ENCODE measurements at places on chromosomes 5 and 9. TPM values are rescaled to one million over a fixed set of nuclear protein-coding genes. Genes with fewer than 3 reads are reported as not detected.

GRCh38 chr5:157328277-157328912 lies 62.5 kb downstream of the CYFIP2 start:
- H3K27me3 ChIP-seq: no peaks in the 10 kb centered on the region
- peak; percentile 59 for DNase-seq
- no peak overlapping the region for H3K4me3 ChIP-seq
- H3K36me3 ChIP-seq: peaks cover 7% of the 10 kb centered on the region
- H3K4me1 ChIP-seq: no peaks in the 10 kb centered on the region
- H3K27ac ChIP-seq: no peak overlapping the region

DNA sequence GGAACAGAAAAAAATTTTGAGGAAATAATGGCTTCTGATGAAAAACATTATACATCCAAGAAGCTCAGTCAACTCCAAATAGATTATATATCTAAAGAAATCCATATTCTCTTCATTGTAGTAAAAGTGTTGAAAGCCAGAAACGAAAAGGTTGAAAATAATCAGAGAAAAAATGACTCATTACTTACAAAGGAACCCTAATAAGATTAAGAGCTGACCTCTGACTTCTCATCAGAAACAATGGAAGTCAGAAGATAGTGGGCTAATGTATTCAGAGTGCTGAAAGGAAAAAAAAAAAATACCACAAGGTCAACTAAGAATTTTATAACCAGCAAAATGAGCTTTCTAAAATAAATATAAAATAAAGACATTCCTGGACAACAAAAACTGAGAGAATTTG lies 60.0 kb downstream of the HSD17B4 start:
- H3K4me3 ChIP-seq: no peak overlapping the region
- peaks cover 21% of the 10 kb centered on the region for H3K36me3 ChIP-seq
- H3K27me3 ChIP-seq: peaks cover 3% of the 10 kb centered on the region

Gene GGTA1
- total RNA-seq: not detected

GRCh38 chr5:141814064-141814964 lies 63.9 kb downstream of the PCDH1 start:
- H3K36me3 ChIP-seq: no peaks in the 10 kb centered on the region
- H3K27me3 ChIP-seq: peaks cover 2% of the 10 kb centered on the region
- DNase-seq: peak; percentile 83
- no peak overlapping the region for H3K4me3 ChIP-seq

DNA sequence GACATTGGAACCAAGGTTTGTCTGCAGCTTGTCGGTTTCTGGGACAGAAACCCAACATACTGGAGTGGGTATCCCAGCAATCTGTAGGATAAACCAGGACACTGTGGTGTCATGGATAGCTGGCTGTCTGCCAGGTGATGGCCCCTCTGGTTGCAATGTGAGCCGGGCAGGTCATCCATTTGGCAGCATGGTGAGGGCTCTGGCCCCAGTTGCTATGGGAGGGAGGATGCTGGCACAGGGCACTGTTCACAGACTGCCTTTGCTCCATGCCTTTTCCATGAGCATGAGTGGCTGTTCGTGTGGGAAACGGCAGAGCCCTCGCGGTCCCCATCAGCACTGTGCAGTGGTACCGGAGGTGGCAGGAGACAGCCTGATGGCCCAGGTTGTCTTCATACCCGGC lies 6.4 kb downstream of the S1PR3 start:
- H3K36me3 ChIP-seq: no peaks in the 10 kb centered on the region
- H3K4me1 ChIP-seq: peaks cover 5% of the 10 kb centered on the region
- H3K4me3 ChIP-seq: no peak overlapping the region
- no peak for DNase-seq
- H3K27ac ChIP-seq: no peak overlapping the region
- H3K27me3 ChIP-seq: peaks cover 5% of the 10 kb centered on the region

Gene NSD1
- total RNA-seq: 151 TPM

Gene DDX4
- total RNA-seq: 0.27 TPM

DNA sequence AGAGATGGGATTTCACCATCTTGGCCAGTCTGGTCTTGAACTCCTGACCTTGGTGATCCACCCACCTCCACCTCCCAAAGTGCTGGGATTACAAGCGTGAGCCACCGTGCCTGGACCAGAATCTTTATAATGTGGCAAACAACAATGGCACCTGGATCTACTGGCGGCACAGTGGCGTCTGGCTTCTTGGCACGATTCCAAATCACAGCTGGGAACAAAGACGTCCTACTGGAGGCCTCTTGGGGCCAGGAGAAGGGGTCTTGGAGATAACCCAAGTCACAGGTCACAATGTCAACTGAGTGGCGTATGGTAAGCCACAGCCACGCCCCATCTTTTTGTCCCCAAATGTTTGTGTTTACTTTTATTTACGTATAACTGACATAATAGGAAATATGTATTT lies 77.8 kb upstream of the RAPGEF1 start:
- H3K4me3 ChIP-seq: no peak overlapping the region
- H3K4me1 ChIP-seq: peaks cover 22% of the 10 kb centered on the region
- no peaks in the 10 kb centered on the region for H3K36me3 ChIP-seq
- DNase-seq: no peak
- peaks cover 3% of the 10 kb centered on the region for H3K27me3 ChIP-seq

DNA sequence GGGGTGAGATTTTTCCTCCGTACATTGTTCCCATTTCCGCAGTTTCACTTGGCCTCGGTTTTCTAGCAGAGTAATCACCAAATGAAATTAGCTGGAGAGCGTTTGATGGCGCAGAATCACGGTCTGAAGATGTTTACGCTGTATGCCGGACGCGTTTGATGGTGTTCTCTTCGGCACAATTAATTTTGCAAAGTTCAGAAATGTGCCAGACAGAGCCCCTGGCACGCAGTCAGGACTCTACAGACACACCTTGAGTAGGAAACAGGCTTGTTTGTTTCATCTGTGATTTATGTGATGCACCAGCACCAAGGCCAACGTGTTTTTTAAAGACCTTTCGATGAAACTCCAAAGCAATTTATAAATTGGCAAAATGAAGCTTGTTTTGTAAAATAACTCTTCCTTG lies 863 bp upstream of the LIFR start:
- peaks cover 25% of the 10 kb centered on the region for H3K4me1 ChIP-seq
- peak overlapping the region; percentile 96 for H3K27ac ChIP-seq
- H3K4me3 ChIP-seq: peak overlapping the region; percentile 95
- peaks cover 4% of the 10 kb centered on the region for H3K36me3 ChIP-seq
- H3K27me3 ChIP-seq: peaks cover 2% of the 10 kb centered on the region
- no peak for DNase-seq

GRCh38 chr5:173056783-173057061 lies 570 bp downstream of the CREBRF start:
- no peaks in the 10 kb centered on the region for H3K36me3 ChIP-seq
- peak overlapping the region; percentile 83 for H3K27ac ChIP-seq
- peak overlapping the region; percentile 97 for H3K4me3 ChIP-seq
- peak; percentile 86 for DNase-seq

DNA sequence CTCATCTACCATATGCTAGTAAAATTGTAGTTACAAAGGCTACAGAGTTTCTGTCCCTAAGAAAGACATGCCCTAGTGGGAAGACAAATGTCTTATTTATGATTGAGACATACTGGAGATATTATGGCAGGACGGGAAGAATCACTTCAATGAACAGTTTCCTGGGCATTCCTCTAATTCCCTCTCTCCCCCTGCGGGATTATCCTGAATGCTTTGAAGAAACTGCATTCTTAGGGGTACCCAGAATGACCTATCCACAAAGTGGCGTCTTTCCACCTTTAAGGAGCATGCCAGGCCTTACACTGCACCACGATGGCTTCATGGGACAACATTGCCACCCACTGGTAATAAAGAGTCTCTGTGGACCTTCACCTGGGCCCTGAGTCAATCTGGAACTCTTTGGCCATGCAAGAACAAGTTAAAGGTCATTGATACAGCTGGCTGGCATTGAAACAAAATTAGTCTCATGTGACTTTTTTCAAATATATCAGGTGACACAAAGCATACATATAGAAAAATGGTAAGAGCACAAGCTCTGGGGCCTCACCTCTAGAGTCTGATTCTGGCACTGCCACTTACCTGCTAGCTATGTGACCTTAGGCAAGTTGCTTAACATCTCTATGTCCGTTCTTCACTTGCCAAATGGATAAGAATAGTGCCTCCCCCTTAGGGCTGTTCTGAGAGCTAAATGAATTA lies 32.0 kb downstream of the ANKRD55 start:
- H3K36me3 ChIP-seq: no peaks in the 10 kb centered on the region
- peak; percentile 22 for DNase-seq
- H3K4me1 ChIP-seq: no peaks in the 10 kb centered on the region
- H3K27ac ChIP-seq: no peak overlapping the region

- peaks cover 44% of the 10 kb centered on the region for H3K4me1 ChIP-seq
- H3K27me3 ChIP-seq: peaks cover 2% of the 10 kb centered on the region
- DNase-seq: no peak
Observed at GRCh38 chr5:142688281-142688989, 2.5 kb upstream of the FGF1 start.

- H3K4me1 ChIP-seq: peaks cover 31% of the 10 kb centered on the region
- no peak overlapping the region for H3K27ac ChIP-seq
- H3K27me3 ChIP-seq: peaks cover 6% of the 10 kb centered on the region
- peaks cover 53% of the 10 kb centered on the region for H3K36me3 ChIP-seq
- DNase-seq: no peak
Observed at GRCh38 chr9:31776471-31776870, 608.0 kb upstream of the ACO1 start.

DNA sequence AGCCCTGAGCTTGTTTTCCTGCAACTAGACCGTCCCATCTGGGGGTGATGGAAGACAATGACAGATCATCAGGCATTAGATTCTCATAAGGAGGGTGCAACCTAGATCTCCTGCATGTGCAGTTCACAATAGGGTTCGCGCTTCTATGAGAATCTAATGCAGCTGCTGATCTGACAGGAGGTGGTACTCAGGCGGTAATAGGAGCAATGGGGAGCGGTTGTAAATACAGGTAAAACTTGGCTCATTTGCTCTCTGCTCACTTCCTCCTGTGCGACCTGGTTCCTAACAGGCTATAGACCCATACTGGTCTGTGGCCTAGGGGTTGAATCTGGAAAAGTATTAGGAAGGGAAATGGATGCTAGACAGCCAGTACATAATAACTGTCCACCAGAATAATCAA lies 39.7 kb downstream of the PTTG1 start:
- H3K4me1 ChIP-seq: no peaks in the 10 kb centered on the region
- DNase-seq: no peak
- H3K4me3 ChIP-seq: no peak overlapping the region
- H3K27me3 ChIP-seq: no peaks in the 10 kb centered on the region

DNA sequence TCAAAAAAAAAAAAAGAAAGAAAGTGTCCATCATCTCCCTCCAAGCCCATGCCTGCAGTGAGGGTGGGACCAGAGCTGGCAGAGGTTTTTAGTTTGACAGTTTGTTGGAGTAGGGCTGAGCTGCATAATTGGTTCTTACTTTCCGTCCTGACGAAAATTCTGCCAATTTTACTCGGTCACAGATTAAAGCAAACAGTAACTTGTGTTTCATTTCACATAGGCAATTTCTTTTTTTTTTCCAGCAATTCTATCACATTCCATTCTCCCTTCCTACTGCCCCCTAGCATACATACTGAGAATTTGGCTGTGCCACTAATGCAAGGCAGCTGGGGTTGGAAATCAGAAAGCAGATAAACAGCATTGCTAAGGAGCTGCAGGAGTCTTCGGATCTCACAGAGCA lies 132.4 kb downstream of the FRMD3 start:
- H3K36me3 ChIP-seq: no peaks in the 10 kb centered on the region
- H3K27me3 ChIP-seq: peaks cover 1% of the 10 kb centered on the region
- H3K4me3 ChIP-seq: no peak overlapping the region

DNA sequence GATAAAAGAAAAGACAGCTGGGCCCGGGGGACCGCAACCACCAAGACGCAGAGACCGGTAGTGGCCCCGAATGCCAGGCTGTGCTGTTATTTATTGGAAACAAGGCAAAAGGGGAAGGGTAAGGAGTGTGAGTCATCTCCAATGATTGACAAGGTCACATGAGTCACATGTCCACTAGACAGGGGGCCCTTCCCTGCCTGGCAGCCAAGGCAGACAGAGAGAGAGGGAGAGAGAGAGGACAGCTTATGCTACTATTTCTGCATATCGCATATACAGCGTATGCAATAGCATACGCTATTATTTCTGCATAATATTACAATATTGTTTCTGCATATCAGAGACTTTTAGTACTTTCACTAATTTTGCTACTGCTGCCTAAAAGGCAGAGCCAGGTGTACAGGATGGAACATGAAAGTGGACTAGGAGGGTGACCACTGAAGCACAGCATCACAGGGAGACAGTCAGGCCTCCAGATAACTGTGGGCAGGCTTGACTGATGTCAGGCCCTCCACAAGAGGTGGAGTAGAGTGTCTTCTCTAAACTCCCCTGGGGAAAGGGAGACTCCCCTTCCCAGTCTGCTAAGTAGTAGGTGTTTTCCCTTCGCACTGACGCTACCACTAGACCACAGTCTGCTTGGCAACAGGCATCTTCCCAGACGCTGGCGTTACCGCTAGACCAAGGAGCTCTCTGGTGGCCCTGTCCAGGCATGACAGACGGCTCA lies 50.3 kb downstream of the RFX3 start:
- H3K36me3 ChIP-seq: peaks cover 22% of the 10 kb centered on the region
- H3K27ac ChIP-seq: no peak overlapping the region
- no peaks in the 10 kb centered on the region for H3K27me3 ChIP-seq
- H3K4me1 ChIP-seq: peaks cover 11% of the 10 kb centered on the region
- H3K4me3 ChIP-seq: no peak overlapping the region

Gene CRB2
- 6.8 TPM for total RNA-seq

Gene SLC45A2
- 0.76 TPM for total RNA-seq

Gene SMIM33
- not detected for total RNA-seq

Gene MLANA
- not detected for total RNA-seq

Gene C9
- not detected for total RNA-seq

Gene NDUFA8
- 46.1 TPM for total RNA-seq

DNA sequence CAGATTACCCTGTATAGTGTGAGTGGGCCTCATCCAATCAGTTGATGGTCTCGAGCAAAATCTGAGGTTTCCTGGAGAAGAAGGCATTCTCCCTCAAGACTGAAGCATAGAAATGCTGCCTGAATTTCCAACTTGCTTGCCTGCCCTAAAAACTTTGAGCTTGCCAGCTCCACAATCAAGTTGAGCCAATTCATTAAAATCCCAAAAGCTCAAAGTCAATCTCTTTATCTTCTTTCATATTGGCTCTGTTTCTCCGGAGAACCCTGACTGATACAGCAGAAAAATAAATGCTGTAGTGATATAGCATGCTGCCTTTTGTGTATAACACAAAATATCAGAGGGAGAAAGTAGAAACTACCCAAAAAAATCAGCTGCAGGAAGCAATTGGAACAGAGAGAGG lies 72.5 kb upstream of the NMUR2 start:
- no peak overlapping the region for H3K27ac ChIP-seq
- DNase-seq: no peak
- no peaks in the 10 kb centered on the region for H3K27me3 ChIP-seq

Gene VCAN
- 152 TPM for total RNA-seq

- no peak overlapping the region for H3K27ac ChIP-seq
- no peaks in the 10 kb centered on the region for H3K27me3 ChIP-seq
- no peak for DNase-seq
Observed at GRCh38 chr5:95130941-95131340, 154.0 kb downstream of the MCTP1 start.

DNA sequence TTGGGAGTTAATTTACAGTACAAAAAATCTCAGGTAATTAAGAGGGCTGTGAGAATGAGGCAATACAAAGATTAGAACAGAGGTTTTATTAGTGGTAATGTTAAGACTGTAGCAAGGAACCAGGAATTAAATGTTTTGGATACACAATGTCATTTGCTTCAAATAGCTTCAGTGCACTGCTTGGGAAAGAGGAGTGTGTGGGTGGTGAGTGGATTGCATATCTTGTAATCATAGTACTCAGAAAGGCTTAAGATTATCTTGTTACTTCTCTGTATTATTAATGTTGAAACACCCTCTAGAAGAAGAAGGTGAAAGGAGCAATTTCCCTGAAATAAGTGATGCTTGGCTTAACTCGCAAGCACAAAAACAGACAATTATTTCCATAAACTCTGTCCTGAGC lies 21.0 kb upstream of the TBCA start:
- H3K4me1 ChIP-seq: no peaks in the 10 kb centered on the region
- H3K4me3 ChIP-seq: no peak overlapping the region
- H3K27ac ChIP-seq: no peak overlapping the region

Measured in glutamatergic neuron (in vitro differentiated cells).